ENCODE measurements at places on chromosomes 3 and 15. TPM values are rescaled to one million over a fixed set of nuclear protein-coding genes. Genes with fewer than 3 reads are reported as not detected.

HYAL3 gene
- total RNA-seq: 2.8 TPM

WDR72 gene
- 0.03 TPM for total RNA-seq

CSPG4 gene
- 2.2 TPM for total RNA-seq

SLC28A1 gene
- not detected for total RNA-seq

CYP8B1 gene
- total RNA-seq: 0.08 TPM

VPS13C gene
- total RNA-seq: 50.2 TPM

OR5K2 gene
- not detected for total RNA-seq

SENP8 gene
- total RNA-seq: 2.4 TPM

COLQ gene
- total RNA-seq: 0.72 TPM
